ENCODE measurements at places on chromosomes 4 and X.

DNA sequence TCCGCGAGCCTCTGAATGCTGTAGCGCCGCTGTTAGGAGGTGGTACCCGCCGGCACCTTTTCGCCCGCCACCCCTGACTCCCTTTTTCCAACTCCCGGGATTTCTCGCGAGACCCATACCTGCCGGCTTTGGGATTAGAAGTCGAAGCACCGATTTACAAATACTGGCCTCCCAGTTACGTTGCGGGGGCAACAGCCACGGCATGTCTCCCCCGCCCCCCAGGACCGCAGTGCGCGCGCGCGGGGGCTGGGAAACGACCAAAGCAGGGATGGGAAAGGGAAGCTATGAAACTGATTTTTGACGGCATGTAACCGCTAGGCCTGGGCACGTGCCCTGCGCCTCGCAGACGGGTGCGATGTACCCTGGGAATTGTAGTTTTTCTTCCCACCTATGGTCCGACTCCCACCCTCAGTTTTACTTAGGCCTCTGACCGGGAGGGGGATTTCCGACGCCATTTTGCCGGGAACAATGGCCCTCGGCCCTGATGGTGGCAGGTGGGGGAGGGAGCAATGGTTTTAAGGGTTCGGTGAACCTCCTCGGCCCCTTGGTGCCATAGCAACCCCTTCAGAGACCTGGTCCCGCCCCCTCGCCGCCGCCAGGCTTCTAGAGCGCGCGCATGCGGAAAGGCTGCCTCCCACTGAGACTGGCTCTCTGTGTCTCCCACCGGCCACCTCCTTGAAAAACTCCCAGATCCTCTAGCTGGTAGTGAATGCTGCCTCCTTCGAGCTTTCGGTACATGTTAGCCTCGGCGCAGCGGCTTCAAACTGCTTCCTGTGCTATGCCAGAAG lies 772 bp upstream of the WNK3 start:
- peak; percentile 9 for DNase-seq

DNA sequence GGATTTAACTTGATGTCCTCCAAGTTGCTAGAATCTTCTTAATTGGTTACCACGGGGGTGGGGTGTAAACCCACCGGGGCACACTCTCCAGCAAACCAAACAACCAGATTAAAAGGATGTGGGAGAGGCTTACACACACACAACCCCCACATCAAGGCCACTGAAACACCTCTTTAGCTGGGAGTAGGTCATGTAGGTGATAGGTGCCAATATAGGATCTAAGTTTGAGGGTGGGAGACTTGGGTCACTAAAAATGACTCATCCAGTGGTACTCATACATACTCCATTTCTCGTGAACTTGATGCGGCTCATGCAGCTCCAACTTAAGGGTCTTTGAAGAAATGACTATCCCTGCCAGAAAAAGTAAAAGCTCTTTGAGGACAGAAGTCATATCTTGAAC lies 20.5 kb upstream of the CD40LG start:
- DNase-seq: no peak

DNA sequence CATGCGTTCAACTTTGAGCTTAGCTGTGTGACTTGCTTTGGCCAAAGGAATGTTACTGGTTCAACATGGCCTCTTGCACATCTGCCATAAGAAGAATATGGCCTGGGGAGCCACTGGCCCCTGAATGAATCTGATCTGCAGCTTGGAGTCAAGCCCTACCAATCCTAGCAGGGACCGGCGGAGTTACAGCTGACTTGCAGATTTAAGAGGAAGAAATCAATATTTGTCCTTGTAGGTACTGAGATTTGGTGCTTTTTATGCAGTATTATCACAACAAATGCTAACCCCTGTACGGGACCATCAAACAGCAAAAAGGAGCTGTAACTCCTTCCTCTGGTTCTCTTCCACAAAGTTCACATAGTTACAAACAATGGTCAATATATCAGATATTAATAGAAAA lies 252.0 kb downstream of the LDB2 start:
- DNase-seq: no peak

GRCh38 chrX:113804291-113804690 lies 779.6 kb upstream of the HTR2C start:
- DNase-seq: no peak

DNA sequence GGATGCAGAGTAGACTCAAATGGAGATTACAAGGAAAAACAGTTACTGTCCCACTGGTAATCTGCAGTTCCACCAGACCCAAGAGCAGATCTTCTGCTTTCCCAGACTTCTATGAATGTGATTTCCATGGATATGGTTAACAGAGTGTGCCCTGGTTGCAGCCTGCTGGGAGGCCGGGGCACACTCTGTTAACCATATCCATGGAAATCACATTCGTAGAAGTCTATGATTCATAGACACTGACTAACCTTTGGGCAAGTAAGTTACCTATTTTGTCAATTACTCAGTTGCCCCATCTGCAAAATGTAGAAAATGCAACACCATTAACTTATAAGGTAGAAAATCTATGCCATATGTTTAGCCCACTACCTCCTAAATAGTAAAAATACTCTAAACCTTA lies 443.1 kb upstream of the PITX2 start:
- no peak for DNase-seq

GRCh38 chr4:171186700-171187099 lies 626.5 kb upstream of the GALNTL6 start:
- DNase-seq: no peak

DNA sequence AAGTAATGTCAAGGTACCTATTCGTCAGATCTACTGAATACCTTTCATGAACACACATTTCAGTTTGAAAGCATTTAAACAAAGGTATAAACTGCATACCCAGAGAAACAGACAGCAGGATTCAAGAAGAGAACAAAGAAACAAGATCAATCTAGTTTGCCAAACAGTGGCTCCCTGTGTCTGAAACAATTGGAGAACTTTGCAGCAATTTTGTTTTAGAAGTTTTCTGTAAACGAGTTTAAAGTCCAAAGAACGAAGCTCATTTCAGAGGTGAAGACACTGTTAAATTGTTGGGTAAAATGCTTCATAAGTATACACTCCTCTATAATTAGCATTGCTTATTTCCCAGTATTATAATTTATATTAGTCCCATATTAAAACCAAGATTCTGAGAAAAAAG lies 21.4 kb upstream of the NSUN7 start:
- no peak for DNase-seq

- DNase-seq: no peak
Observed at GRCh38 chr4:137523329-137523728, 9.0 kb downstream of the PCDH18 start.

GRCh38 chrX:129188231-129188630 lies 335.1 kb downstream of the SMARCA1 start:
- DNase-seq: no peak

DNA sequence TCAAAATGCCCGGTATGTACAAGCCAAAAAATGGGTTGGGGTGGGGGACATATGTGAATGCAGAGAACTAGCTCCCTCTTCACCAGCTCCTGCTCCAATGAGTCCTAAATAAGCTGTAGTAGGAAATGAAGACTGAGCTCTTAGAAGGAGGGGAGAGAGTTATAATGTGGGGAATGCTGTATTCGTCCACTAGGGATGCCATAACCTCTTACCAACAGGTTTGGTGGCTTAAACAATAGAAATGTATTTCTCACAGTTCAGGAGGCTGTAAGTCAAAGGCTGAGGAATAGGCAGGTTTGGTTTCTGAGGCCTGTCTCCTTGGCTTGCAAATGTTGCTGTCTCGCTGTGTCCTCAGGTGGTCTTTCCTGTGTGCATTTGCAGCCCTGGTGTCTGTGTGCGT lies 4.4 kb upstream of the INPP4B start:
- DNase-seq: no peak

- DNase-seq: no peak
Observed at GRCh38 chrX:15269120-15269519, 763 bp downstream of the ASB9 start.

DNA sequence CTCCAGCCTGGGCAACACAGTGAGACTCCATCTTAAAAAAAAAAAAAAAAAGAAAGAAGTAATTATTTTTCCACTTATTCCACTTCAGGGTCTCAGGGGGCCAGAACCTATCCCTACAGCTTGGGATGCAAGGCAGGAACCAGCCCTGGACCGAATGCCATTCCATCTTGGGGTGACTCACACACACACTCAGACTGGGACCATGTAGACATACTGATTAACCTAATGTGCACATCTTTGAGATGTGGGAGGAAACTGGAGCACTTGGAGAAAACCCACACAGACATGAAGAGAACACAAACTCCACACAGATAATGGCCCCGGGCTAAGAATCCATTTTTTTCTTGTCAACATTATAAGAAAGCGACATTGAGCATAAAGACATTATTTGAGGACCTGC lies 132.5 kb downstream of the PTTG2 start:
- DNase-seq: no peak

DNA sequence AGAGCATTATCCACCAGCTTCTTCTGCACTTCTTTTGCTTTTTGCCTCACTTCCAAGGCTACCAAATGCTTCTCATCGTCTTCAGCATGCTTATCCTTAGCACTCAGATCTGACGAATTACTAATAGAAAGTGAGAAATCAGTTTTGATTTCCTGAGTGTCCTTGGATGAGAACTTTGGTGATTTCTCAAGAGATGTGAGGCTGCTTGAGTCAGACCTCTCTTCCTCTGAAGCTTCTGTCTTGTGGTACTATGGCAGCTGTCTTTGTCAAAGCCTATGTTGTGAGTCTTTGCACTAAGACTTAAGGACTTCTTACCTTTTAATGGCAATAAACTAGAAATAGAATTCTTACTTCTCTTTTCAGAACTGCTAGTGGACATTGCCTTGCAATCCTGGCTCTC lies 169.9 kb downstream of the CPE start:
- no peak for DNase-seq

GRCh38 chrX:16807548-16807947 lies 21.3 kb downstream of the TXLNG start:
- DNase-seq: no peak

DNA sequence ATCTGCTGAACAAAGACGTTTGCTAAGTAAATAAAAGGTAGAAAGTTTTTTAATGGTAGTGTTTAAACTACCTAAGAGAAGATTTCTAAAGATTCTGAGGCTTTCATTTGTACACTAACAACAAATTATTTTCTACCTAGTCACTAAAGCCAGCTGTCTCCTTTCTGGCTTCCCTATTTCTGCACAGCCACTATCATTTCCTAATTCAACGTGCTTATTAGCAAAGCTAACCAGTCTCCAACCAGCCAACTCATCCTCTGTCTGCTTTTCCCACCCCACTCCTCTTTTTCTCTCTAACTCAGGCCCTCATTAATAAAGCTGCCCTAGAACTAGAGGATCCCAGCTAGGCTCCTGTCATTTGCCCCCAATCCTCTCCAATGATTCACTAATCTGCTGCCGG lies 118.2 kb downstream of the ZNF827 start:
- DNase-seq: no peak

GRCh38 chr4:10186228-10187214 lies 69.9 kb upstream of the WDR1 start:
- DNase-seq: no peak

- no peak for DNase-seq
Observed at GRCh38 chr4:79563219-79563618, 155.2 kb upstream of the GK2 start.

DNA sequence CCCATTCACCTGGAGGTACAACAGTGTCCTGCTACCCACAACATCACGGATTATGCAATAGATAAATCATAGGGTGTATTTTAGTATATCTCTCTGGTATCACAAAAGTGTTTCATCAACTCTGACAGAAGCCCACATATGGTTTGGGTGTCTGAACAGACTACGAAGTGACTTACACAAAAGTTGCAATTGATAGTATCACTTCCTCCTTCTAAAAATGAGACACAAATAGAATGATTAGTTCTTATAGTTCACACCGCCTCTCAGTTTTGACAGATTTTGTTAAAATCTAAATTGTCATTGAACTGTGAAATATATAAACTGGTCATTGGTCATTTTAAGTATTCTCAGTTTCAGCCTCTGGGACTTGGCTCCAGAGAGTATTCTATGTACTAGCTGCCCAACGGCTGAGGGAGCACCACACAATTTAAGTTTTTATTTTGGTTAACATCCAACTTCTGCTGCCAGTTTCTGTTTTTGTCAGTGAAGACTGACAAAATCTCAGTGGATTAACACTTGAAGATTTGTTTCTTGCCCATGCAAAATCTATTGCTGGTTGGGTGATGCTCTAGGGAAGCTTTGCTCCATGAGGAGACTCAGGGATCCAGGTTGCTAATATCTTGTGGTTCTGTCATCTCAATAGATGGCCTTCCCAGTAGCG lies 113.8 kb upstream of the PUDP start:
- DNase-seq: no peak

GRCh38 chr4:169243825-169244609 lies 26.7 kb downstream of the SH3RF1 start:
- DNase-seq: no peak

DNA sequence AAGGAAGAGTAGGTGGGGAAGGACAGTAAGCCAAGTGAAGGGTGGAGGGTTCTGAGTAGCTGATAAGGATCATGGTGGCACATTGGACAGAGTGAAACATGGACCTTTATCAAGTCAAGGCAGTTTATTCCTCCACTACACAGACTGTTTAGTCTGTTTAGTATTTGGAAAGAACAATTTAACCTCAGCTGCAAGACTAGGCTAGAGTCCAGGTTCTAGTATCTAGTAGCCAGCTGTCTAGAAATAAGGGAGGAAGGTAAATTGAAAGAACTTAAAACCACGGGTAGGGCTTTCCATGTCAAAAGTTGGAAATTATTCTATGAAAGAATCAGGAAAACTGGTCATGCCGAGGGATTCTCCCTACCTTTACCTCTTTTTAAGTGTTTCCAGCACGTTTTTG lies 140.1 kb upstream of the MED14 start:
- no peak for DNase-seq

GRCh38 chr4:1783015-1783414 lies 10.1 kb upstream of the FGFR3 start:
- no peak for DNase-seq

- no peak for DNase-seq
Observed at GRCh38 chr4:48175328-48175727, 41.3 kb upstream of the TXK start.

DNA sequence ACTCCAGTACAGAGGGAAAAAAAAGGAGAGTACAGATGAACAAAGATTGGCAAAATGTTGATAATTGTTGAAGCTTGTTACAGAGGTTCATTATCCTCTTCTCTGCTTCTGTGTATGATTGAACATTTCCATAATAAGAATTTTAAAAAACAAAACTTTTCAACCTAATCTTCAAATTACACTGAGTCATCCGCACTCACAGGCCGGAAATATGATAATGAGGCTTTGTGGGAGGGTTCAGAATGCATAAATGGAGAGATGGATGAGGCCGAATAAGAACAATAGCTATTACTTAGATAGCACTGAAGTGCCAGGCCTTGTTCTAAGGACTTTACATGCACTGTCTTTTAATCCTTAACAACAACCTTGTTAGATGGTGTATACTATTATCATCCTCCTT lies 4.6 kb upstream of the ERCC6L start:
- no peak for DNase-seq

DNA sequence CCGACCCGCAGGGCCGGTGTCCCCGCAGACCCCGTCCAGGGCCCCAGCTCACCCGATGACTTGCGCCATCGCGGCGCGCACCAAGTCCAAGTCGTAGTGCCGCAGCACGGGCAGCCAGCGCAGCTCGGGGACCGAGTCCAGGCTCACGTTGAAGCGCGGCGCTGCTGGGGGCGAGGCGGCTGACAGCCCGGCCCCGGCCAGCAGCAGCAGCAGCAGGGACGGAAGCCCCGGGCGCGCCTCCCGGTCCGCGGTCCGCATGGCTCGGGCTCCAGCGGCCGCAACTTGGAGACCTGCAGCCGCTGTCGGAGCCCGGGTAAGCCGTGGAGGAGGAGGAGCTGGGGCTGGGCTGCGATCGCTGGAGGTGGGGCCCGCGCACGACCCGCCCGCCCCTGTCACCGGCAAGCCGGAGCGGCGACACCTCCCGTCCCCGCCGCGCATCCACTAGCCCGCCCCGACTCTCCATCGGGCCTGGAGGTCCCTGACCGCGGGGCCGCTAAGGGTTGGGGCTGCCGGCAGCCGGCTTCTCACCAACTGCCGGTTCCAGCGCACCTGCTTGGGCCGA lies at the start of gene NAAA:
TSS of gene NAAA (minus strand) at position 322 of the 562 bp plus-strand sequence. CDS start at position 258, 64 bp downstream.
- peak; percentile 68 for DNase-seq

Measured in T-helper 2 cell (primary cell).